ENCODE measurements at places on chromosomes 4 and X.

GRCh38 chr4:151850791-151851213 lies 90.0 kb upstream of the GATB start:
- DNase-seq = no peak

- DNase-seq = no peak
Measured at GRCh38 chr4:71120831-71121524, 127.5 kb downstream of the DCK start.

DNA sequence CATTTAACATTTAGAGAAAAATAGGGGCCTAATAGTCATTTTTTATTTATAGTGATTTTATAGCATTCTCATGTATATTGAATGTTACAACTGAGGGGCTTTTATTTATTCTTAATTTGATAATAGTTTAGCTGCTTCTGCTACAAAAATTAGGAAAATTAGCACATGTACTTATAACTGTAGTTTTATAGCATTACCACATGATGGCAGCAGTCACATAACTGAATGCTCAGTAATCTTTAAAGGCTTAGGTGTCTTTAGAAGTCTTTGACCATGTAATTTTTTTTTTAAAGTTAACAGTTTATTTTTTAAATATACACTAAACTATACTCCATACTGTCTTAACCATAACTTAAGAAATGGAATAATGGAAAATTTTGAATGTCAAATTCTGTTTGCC lies 136.6 kb downstream of the STAG2 start:
- DNase-seq = no peak

DNA sequence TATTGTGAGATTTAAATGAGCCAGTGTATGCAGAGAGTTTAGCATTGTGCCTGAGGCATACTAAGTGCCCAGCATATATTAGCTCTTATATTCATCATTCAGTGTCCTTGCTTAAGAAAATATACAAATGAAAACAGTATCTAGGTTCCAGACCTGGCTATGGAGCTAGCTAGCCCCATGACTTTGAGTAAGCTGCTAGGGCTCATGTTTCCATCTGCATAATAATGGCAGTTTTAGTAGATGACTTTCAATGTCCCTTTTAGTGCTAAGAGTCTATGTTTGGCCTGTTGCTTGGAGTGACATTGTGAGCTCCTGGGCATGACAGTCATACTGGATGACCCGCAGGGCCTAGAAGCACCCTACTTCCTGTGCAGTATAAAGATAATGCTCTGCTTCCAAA lies 435.3 kb downstream of the ZIC3 start:
- no peak for DNase-seq

GRCh38 chr4:64095398-64095797 lies 313.9 kb downstream of the TECRL start:
- DNase-seq = no peak

- DNase-seq = no peak
Measured at GRCh38 chr4:134337574-134337973, 136.0 kb upstream of the PABPC4L start.

GRCh38 chr4:153206534-153206933 lies 2.3 kb downstream of the TRIM2 start:
- no peak for DNase-seq

GRCh38 chr4:159487284-159487747 lies 384.4 kb downstream of the RAPGEF2 start:
- peak; percentile 48 for DNase-seq

DNA sequence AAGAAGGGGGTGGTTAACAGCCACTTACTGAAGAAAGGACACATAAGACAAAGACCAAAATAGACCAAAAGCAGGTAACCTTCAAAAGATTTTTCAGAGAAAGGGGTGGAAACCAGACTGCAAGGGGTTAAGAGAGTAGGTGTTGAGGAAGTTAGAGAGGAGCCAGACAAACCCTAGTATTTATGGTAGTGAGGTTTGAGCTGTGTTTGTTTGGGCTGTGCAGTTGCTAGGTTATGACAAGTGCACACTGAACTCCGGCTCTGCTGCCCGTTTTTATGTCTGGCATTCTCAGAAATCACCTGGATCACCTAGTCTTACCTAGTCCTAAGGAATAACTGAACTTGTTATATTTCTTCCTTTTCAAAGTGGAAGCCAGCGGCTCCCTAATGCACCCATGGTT lies 22.9 kb upstream of the G3BP2 start:
- DNase-seq = no peak

- no peak for DNase-seq
Measured at GRCh38 chrX:15500497-15500966, at the start of gene BMX. Gene BMX, plus strand, starts transcription at chrX:15500807. Its CDS starts 7,547 bp downstream, at chrX:15508354.

DNA sequence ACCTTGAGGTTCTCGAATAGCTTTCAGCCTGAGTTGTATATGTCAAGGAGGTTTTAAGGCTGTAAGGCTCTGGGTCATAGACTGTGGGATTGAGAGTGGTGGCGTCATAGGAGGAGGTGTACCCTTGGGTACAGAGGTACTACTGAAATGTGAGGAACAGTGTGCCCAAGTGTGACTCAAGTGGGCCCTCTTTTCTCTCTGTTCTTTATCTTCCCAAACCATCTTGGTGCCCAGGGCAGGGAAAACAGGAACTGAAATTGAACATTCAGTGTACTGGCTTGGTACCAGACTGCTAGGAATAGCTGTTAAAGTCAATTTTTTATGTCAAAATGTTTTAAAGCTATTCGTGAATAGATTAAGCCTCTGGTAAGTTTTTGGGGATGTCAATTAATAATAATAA lies 136.2 kb upstream of the RPS6KA3 start:
- no peak for DNase-seq

- no peak for DNase-seq
Measured at GRCh38 chrX:133959972-133960371, 25.4 kb downstream of the GPC3 start.

DNA sequence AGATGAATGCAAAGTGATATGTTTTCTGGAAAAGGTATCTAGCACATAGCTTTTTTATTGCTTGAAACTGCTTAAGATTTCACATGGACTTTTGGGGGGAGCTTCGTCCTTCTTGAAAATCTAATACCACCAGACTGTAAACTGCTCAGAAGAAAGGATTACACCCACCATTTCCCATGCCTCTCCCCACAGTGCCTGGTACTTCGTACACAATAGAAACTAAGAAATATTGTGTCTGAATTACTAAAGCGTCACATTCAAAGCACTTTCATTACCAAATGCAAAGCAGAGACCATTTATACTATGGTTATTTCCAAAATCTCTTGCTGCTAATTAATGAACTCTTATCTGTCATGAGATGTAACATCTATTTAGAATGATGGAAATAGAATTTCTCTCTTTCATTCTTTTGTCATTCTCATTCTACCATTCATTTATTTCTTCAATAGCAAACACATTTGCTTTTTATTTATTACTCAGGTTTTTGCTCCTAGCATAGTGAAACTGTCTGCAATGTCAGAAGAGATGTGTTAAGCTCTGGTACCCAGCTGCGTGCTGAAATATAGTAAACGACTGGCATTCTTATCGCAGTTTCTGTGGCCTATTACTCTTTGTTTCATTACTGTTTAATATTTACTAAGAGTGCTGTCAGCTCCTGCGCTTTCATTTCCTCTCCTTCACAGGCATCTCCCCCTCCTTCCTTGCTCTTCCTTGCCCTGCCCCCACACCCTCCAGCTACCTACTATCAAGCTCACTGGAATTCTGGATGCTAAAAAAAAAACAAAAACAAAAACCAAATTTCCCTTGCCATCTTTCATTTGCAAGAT lies 51.4 kb upstream of the RAPGEF2 start:
- no peak for DNase-seq

DNA sequence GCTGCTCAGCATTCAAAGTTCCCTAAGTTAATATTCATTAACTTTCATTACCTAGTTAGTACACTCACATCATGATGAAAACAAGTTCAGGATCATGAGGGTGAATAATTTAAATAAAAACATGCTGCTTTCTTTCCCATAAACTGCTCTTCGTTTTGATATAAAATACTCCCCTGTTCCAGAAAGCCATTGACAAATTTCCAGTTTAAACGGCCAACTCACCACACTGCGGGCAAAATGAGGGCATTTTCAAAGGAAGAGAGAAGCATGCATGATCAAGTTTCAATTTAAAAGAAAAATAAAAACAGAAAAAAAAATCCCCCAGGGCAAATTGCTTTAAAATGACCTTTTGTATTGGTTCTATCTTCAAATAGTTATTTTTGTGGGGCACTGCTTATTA lies 69.6 kb downstream of the EPHA5 start:
- DNase-seq = no peak

GRCh38 chr4:16140879-16141249 lies 57.0 kb upstream of the PROM1 start:
- peak; percentile 48 for DNase-seq

DNA sequence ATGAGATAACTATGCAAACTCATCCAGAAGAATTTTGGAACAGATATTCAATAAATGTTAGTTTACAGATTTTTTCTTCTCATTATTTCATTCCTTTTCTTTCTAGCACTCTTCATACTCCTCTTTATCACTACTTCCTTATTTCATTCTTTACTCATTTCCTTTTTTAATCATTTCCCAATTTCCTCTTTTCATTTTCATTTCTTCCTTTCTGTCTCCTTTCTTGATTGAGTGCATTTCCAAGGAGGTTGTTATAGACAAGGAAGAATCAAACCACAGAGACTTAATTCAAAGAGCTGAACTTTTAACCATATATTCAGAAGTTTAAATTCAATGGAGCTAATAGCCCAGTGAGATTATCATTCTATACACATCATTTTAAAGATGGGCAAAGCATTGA lies 600.7 kb downstream of the ARAP2 start:
- DNase-seq = no peak

- DNase-seq = no peak
Measured at GRCh38 chr4:168843635-168844034, 166.4 kb downstream of the CBR4 start.

- no peak for DNase-seq
Measured at GRCh38 chrX:111119341-111119740, 23.4 kb downstream of the PAK3 start.

- DNase-seq = no peak
Measured at GRCh38 chr4:19025031-19025430, 1003.5 kb upstream of the LCORL start.

GRCh38 chr4:102541697-102542096 lies 40.5 kb downstream of the NFKB1 start:
- DNase-seq = no peak

DNA sequence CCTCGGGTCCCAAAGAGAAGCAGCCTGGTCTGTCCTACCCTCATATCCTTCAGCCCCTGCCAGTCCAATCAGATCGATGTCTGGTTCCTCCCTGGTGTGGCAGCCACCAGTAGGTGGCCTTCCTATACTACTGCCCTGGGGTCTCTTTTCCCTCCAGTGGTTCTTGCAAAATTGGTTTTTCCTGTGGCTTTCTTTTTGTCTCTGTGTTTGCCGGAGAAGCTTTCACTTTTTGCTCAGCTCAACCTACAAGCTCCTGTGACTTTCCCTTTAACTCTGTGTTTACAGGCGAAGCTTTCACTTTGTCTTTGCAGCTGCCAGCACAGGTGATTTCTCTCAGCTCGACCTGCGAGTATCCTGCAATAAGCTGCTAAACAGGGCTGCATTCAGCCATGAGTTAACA lies 46.8 kb downstream of the UGT2A3 start:
- no peak for DNase-seq

Measured in SJSA1 (cell line).